Esophagus mucosa (tissue), 1 donor: ENCODE measurements at places on chromosomes 1 and 21. TPM values are rescaled to one million over a fixed set of nuclear protein-coding genes. Genes with fewer than 3 reads are reported as not detected.

Gene CZIB
- 28.0 TPM for total RNA-seq

Gene DDR2
- total RNA-seq: 2.9 TPM

Gene FCRL4
- total RNA-seq: 0.04 TPM

Gene TSACC
- total RNA-seq: 0.80 TPM

Gene OPTC
- not detected for total RNA-seq

Gene NFASC
- total RNA-seq: 12.2 TPM

Gene PCBP3
- total RNA-seq: 0.72 TPM

Gene TMEM269
- total RNA-seq: 0.08 TPM

Gene ST6GALNAC5
- 0.96 TPM for total RNA-seq

Gene IFI44
- total RNA-seq: 10.7 TPM

Gene ETNK2
- total RNA-seq: 2.8 TPM

Gene LENEP
- not detected for total RNA-seq

Gene SPRR5
- total RNA-seq: 3.5 TPM

Gene SMIM1
- total RNA-seq: 1.5 TPM

Gene TSPAN1
- total RNA-seq: 4.7 TPM

Gene NIBAN1
- total RNA-seq: 27.5 TPM

Gene C1orf141
- total RNA-seq: not detected
